ENCODE measurements at places on chromosomes 13 and 19.

- DNase-seq = no peak
Measured at GRCh38 chr19:43309466-43309865, 40.1 kb upstream of the PSG9 start.

GRCh38 chr13:27384285-27384684 is 40.1 kb upstream of the GTF3A start:
- no peak for DNase-seq

DNA sequence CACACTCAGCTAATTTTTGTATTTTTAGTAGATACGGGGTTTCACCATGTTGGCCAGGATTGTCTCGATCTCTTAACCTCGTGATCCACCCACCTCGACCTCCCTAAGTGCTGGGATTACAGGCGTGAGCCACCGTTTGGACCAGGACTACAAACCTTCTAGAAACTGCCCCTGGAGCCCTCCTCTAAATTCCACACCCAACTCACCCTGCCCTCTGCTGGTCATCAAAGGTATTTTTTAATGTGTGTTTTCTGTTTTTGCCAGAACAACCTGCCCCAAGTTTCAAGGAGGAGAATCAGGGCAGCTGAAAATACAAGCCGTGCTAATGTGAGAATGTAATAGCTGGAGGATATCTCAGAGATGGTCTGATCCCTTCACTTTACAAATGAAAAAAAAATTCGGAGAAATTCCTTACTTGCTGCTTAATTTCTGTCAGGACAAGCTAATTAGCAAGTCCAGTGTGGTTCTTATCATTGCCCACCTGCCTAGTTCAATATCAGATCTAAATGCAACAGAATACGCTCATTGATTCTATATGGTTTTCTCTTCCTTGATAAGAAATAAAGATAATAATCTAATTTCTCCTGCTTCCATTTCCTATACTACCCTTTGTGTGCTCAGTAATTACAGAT is 4.1 kb downstream of the ATP8A2 start:
- DNase-seq = peak; percentile 8

DNA sequence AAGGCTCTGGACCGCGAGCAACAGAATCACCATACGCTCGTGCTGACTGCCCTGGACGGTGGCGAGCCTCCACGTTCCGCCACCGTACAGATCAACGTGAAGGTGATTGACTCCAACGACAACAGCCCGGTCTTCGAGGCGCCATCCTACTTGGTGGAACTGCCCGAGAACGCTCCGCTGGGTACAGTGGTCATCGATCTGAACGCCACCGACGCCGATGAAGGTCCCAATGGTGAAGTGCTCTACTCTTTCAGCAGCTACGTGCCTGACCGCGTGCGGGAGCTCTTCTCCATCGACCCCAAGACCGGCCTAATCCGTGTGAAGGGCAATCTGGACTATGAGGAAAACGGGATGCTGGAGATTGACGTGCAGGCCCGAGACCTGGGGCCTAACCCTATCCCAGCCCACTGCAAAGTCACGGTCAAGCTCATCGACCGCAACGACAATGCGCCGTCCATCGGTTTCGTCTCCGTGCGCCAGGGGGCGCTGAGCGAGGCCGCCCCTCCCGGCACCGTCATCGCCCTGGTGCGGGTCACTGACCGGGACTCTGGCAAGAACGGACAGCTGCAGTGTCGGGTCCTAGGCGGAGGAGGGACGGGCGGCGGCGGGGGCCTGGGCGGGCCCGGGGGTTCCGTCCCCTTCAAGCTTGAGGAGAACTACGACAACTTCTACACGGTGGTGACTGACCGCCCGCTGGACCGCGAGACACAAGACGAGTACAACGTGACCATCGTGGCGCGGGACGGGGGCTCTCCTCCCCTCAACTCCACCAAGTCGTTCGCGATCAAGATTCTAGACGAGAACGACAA is 1.8 kb downstream of the PCDH17 start:
- DNase-seq = no peak

- no peak for DNase-seq
Measured at GRCh38 chr19:17348700-17349099, 11.3 kb downstream of the GTPBP3 start.
